Esophagus muscularis mucosa (tissue), 4 donors: ENCODE measurements at places on chromosomes 11 and 22. TPM values are rescaled to one million over a fixed set of nuclear protein-coding genes. Genes with fewer than 3 reads are reported as not detected.

NXF1 gene
- total RNA-seq: 38.6 TPM

MS4A3 gene
- not detected for total RNA-seq

CCDC87 gene
- 0.17 TPM for total RNA-seq

LRRC32 gene
- total RNA-seq: 87.5 TPM

MAJIN gene
- total RNA-seq: not detected

DNA sequence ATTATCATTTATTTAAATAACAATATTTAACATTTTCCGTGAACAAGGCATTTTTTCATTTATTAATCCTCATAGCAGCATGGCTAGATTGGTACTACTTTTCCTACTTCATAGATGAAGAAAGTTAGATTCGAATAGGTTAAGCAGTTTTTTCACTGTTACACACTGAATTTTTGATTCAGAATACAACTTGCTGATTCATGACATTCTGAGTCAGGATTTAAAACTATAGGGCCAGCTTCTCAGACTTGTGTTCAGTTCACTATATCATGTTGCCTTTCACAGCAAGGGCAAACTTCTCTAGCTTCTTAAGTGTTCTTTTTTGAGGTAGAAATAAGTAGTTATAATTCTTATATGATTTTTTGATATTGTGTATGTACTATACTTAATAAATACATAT is 31.5 kb downstream of the CYP2R1 start:
- H3K4me3 ChIP-seq: no peak overlapping the region
- no peaks in the 10 kb centered on the region for H3K36me3 ChIP-seq
- no peaks in the 10 kb centered on the region for H3K4me1 ChIP-seq
- no peaks in the 10 kb centered on the region for H3K27me3 ChIP-seq
- H3K27ac ChIP-seq: no peak overlapping the region

DNA sequence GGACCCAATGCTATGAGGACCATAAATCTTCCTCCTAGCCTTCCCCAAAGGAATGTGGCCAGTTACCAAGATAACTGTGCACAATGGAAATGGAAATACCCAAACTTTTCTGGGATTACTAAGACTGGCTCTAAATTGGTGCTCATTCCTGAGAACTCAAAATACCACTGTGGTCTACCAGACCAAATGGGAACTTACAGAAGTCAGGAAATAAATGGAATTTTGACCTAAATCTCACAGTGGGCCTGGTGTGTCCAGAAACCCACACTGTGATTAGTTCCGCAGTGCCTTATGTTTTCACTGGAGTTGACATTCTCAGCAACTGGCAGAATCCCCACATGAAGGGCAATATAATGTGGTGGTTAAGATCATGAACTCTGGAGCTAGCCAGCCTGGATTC is 99.4 kb upstream of the ZC3H12C start:
- H3K27ac ChIP-seq: no peak overlapping the region
- H3K27me3 ChIP-seq: no peaks in the 10 kb centered on the region
- peaks cover 6% of the 10 kb centered on the region for H3K4me1 ChIP-seq

GRCh38 chr22:37186228-37186996 is 1.6 kb downstream of the C1QTNF6 start:
- no peaks in the 10 kb centered on the region for H3K27me3 ChIP-seq
- DNase-seq: no peak
- peak overlapping the region; percentile 84 for H3K27ac ChIP-seq
- H3K36me3 ChIP-seq: no peaks in the 10 kb centered on the region

DNA sequence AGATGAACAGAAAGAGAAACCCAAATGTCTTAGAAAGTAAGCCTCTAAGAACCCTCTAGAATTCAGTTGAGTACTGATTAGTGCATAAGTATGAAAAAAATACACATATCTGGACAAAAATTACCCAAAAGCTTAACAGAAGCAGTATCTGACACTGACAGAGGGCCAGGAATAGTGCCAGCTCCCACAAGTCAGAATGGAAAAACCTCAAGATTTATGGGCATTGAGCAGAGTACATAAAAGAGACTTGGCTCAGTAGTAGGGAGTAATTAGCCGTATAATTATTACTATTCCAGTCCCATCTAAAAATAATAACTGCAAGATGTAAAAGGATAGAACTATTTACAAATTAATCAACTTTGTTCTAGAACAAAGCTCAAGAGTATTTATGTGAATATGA is 834.5 kb downstream of the FAM181B start:
- no peaks in the 10 kb centered on the region for H3K27me3 ChIP-seq
- H3K4me1 ChIP-seq: no peaks in the 10 kb centered on the region
- DNase-seq: no peak
- H3K27ac ChIP-seq: no peak overlapping the region

GRCh38 chr11:33040862-33041453 is 1.6 kb downstream of the TCP11L1 start:
- DNase-seq: no peak
- H3K4me3 ChIP-seq: peak overlapping the region; percentile 100
- peaks cover 6% of the 10 kb centered on the region for H3K4me1 ChIP-seq
- H3K36me3 ChIP-seq: peaks cover 14% of the 10 kb centered on the region

- no peak overlapping the region for H3K27ac ChIP-seq
- no peak for DNase-seq
- no peaks in the 10 kb centered on the region for H3K4me1 ChIP-seq
- H3K36me3 ChIP-seq: no peaks in the 10 kb centered on the region
- H3K27me3 ChIP-seq: no peaks in the 10 kb centered on the region
Measured at GRCh38 chr11:38538866-38539680, 1941.0 kb upstream of the RAG2 start.

GRCh38 chr11:75100314-75100713 is 3.6 kb upstream of the OR2AT4 start:
- DNase-seq: no peak
- H3K4me1 ChIP-seq: no peaks in the 10 kb centered on the region
- H3K4me3 ChIP-seq: no peak overlapping the region

DNA sequence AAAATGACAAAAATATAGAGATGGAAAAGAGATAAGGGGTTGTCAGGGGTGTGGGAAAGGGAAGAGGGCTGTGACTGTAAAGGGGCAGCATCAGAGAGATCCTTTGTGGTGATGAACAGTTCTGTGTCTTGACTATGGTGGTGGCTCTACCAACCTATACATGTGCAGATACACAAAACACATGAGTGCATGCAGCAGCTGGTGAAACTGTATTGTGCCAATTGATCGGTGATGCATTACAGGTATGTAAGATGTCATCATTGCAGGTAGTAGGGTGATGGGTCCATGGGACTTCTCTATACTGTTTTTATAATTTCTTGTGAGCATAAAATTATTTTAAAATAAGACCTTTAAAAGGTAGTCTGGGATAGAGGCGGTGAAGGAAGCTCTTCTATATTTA is 24.1 kb upstream of the ZDHHC13 start:
- DNase-seq: no peak
- H3K27ac ChIP-seq: no peak overlapping the region
- no peaks in the 10 kb centered on the region for H3K36me3 ChIP-seq
- H3K27me3 ChIP-seq: no peaks in the 10 kb centered on the region
- H3K4me3 ChIP-seq: no peak overlapping the region
- H3K4me1 ChIP-seq: no peaks in the 10 kb centered on the region

DNA sequence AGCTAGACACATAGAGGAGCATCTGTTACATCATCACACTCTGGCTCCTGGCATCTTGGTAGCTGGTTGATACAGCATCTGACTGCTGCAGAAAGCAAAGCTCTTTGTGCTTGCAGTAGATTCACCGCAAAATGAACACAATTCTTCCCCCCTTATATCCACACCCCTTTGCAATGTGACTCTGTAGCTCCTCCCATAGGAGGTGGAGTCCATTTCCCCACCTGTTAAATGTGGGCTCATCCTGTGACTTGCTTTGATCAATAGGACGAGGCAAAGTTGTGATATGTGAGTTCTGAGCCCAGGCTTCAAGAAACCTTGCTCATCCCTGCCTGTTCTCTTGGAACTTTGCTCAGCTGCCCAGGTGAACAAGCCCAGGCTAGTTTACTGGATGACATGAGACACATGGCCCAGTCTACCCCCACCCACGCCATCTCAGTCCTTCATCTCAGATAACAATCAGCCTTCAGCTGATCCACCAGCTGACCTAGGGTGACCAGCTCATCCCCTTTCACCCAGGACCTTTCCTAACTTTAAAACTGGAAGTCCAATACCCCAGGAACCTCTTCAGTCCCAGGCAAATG is 272.2 kb downstream of the TENM4 start:
- H3K27me3 ChIP-seq: no peaks in the 10 kb centered on the region
- no peak overlapping the region for H3K4me3 ChIP-seq
- peaks cover 6% of the 10 kb centered on the region for H3K4me1 ChIP-seq
- H3K36me3 ChIP-seq: no peaks in the 10 kb centered on the region

GRCh38 chr11:26762089-26762488 is 40.2 kb upstream of the SLC5A12 start:
- H3K27ac ChIP-seq: no peak overlapping the region
- peaks cover 27% of the 10 kb centered on the region for H3K4me1 ChIP-seq
- no peak overlapping the region for H3K4me3 ChIP-seq
- DNase-seq: no peak
